NCI-H524 treated with DMSO at 0.1 percent for 48 hours (cell line): ENCODE measurements at places on chromosomes 7 and 10.

- no peak for DNase-seq
These were observed 54.4 kb downstream of the CDCA7L start for GRCh38 chr7:21891291-21891690.

GRCh38 chr7:150959739-150960734 is 18.1 kb downstream of the KCNH2 start:
- no peak for DNase-seq

- no peak for DNase-seq
These were observed 77.9 kb upstream of the PDGFA start for GRCh38 chr7:597348-598178.

- no peak for DNase-seq
These were observed 711.2 kb upstream of the NRP1 start for GRCh38 chr10:34045571-34046190.

- no peak for DNase-seq
These were observed 46.7 kb downstream of the TNS3 start for GRCh38 chr7:47535035-47535703.

GRCh38 chr10:77289790-77290189 is 347.8 kb downstream of the KCNMA1 start:
- no peak for DNase-seq

- DNase-seq: no peak
These were observed 36.0 kb downstream of the NUDT1 start for GRCh38 chr7:2278026-2278425.

DNA sequence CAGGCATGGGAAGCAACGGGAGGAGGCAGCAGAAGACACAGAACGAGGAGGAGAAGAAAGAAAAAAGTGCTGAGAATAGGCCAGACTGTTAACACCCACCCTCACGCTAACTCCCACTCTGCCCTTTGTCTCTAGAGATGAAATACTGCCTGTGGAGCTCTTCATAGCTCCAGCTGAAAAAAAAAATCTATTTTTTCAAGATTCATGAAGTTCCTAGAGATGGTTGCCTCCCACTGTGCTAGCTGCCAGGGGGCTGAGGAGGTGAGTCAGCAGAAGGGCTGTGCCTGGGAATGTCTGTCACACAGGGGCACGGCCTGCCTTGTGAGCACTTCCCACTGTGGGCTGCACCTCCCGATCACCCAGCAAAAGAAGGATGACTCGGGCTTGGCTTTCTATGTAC is 144.5 kb downstream of the RNF216 start:
- no peak for DNase-seq
